ENCODE measurements at places on chromosomes 7 and 10. TPM values are rescaled to one million over a fixed set of nuclear protein-coding genes. Genes with fewer than 3 reads are reported as not detected.

Gene JMJD1C
- 279 TPM for total RNA-seq

Gene EPO
- total RNA-seq, result not detected

- no peak for DNase-seq
Observed at GRCh38 chr7:28536259-28536658, 123.9 kb downstream of the CREB5 start.

GRCh38 chr7:135965602-135966001, 11.6 kb downstream of the MTPN start:
- DNase-seq, result no peak

DNA sequence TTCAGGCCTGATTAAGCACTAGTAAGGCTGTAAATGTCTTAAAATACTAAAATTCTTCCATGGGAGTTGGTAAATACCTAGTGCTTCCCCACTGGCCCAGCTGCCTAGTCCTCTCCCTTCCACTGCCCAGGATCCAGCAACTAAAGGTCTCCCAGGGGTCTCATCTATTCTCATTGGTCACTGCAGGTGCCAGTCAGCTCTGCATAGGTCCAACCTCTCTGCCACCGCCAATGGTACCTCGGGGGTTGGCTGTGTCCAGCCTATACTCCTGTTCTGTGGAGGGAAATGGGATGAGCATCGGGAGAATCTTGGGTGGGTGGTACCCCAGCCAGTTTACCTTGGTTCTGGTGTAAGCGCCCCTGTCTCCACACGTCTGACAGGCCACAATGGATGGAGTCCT, 6.1 kb upstream of the CREB5 start:
- no peak for DNase-seq

Measured in T-helper 17 cell (primary cell).